ENCODE measurements at places on chromosomes 5 and 9. TPM values are rescaled to one million over a fixed set of nuclear protein-coding genes. Genes with fewer than 3 reads are reported as not detected.

Gene ZDHHC11
- total RNA-seq = 28.9 TPM

Gene SLC34A3
- 0.15 TPM for total RNA-seq

Gene IFNK
- not detected for total RNA-seq

Gene ADGRD2
- 0.16 TPM for total RNA-seq

Gene INSYN2B
- not detected for total RNA-seq

Gene CKMT2
- 0.88 TPM for total RNA-seq

Gene LVRN
- 0.09 TPM for total RNA-seq

Gene NDUFA8
- 66.3 TPM for total RNA-seq

Gene SHC3
- 1.6 TPM for total RNA-seq

Gene CCL21
- total RNA-seq = not detected

Gene POLR3G
- total RNA-seq = 16.4 TPM

Gene SLC45A2
- 0.20 TPM for total RNA-seq

Gene TMEFF1
- 111 TPM for total RNA-seq

Gene LCN9
- 10.4 TPM for total RNA-seq

Gene ANKRA2
- total RNA-seq = 15.7 TPM

Gene PKD2L2
- not detected for total RNA-seq

Gene FANCC
- total RNA-seq = 12.7 TPM

Gene RAB3C
- total RNA-seq = 4.7 TPM

Gene ZNF346
- total RNA-seq = 22.4 TPM

Gene TAF11L10
- not detected for total RNA-seq

Gene ZCCHC7
- 20.7 TPM for total RNA-seq

Gene COMMD10
- total RNA-seq = 29.8 TPM

Gene BAAT
- not detected for total RNA-seq

Gene ECSCR
- total RNA-seq = 0.62 TPM

Gene PCDHAC2
- 2.3 TPM for total RNA-seq

Gene COL5A1
- 57.3 TPM for total RNA-seq

Gene CDX1
- not detected for total RNA-seq

Gene ADGRV1
- 86.0 TPM for total RNA-seq

Gene DMGDH
- total RNA-seq = 0.73 TPM

Gene IER5L
- 8.1 TPM for total RNA-seq

Gene SEC16A
- total RNA-seq = 39.1 TPM

Gene ISL1
- 6.4 TPM for total RNA-seq

Gene ZNF782
- total RNA-seq = 5.0 TPM

Gene ITGA1
- 0.33 TPM for total RNA-seq

Gene GPR151
- 5.1 TPM for total RNA-seq

Gene PAEP
- not detected for total RNA-seq

Gene COL23A1
- total RNA-seq = 52.1 TPM

Gene S1PR3
- 86.8 TPM for total RNA-seq

Gene C7
- 0.70 TPM for total RNA-seq

Gene ACTBL2
- total RNA-seq = not detected

Gene NFIB
- total RNA-seq = 14.1 TPM

Gene PITX1
- 2.3 TPM for total RNA-seq

Gene TXNDC15
- 34.0 TPM for total RNA-seq

Gene PDGFRB
- 5.4 TPM for total RNA-seq

Gene CD180
- total RNA-seq = not detected

Gene F12
- 0.95 TPM for total RNA-seq

Measured in endodermal cell (in vitro differentiated cells).